ENCODE measurements at places on chromosomes 16 and 17.

GRCh38 chr17:42547001-42547461 lies 5.7 kb upstream of the HSD17B1 start:
- DNase-seq: no peak

DNA sequence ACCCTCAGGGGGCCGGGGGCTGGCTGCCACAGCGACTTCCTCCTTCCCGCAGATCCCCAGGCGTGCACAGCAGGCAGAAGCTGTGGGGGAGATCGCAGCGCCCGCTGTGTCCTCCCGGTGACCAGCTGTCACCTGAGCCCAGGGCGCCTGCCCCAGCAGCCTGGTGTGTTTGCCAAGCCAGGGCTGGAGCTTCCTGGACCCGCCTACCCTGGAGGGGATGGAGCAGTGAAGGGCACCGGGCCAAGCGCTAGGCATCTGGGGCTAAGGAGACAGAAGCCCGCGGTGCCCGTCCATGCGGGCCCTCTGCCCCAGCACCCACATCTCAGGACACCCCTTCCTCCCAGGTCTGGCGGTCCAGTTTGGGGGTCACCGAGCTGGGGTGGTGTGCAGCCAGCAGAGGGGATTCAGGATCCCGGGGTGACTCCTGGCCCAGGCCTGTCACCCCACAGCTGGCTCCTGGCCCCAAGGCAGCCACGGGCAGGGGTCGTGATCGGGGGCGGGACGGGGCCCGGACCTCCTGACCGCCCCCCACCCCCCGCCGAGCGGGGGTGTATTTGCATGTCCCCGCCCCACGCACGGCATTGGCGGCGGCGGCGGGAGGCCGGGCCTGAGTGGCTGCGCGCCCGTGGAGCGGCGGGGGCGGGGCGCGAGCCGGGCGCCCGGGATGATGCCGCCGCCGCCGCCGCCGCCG lies at the start of gene RAB26:
Gene RAB26, plus strand, starts transcription at position 645 of the 691 bp plus-strand sequence. CDS start 159 bp downstream, outside the sequence.
- no peak for DNase-seq

DNA sequence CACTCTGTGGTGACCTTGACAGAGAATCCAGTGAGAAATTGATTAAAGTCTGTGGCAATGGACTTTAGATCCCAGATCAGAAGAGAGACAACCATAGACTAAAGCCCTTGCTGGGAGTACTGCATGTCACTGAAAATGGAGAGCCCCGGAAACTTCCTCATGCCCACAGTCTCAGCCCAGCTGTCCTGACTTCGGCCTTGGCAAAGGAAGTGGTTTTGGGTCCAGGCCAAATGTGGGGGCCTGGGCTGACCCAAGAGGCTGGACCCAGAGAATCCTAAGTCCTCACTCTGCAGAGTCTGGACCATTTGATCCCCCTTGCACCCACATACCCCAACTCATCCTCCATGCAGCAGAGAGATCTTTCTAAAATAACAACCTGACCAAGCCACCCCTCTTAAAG lies 4.7 kb upstream of the BEAN1 start:
- DNase-seq: no peak

DNA sequence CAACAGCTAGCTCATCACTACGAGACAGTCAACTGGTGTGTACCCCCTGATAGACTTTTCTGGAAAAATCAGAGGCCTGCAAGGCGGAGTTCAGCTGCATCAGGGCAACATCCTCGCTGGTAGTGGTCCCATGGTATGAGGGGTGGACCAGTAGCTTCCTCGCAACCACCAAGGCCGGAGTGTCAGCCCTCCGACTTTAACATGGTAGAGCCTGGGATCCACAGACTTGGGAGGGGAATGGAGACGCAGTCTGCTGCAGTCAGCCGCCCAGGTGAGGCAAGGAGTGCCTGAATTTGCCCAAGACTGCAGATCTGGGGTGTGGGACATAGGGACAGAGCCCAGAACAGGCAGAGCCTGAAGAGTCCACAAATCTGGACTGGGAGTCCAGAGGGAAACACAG lies 13.4 kb downstream of the ZG16B start:
- DNase-seq: no peak

- no peak for DNase-seq
Measured at GRCh38 chr17:4393806-4394205, 27.3 kb upstream of the UBE2G1 start.

Measured in HS-27A (cell line).